ENCODE measurements at places on chromosomes 1 and 21.

GRCh38 chr1:3678361-3679097, 26.2 kb downstream of the TP73 start:
- DNase-seq: no peak

GRCh38 chr1:167654975-167655575, 25.0 kb downstream of the RCSD1 start:
- no peak for DNase-seq

GRCh38 chr1:99771513-99771918, 5.1 kb upstream of the FRRS1 start:
- no peak for DNase-seq

- no peak for DNase-seq
These were observed 28.9 kb upstream of the EPB41 start for GRCh38 chr1:28885472-28885877.

GRCh38 chr1:47444562-47445465, 7.0 kb downstream of the FOXD2 start:
- DNase-seq: no peak

- DNase-seq: no peak
These were observed 1.0 kb downstream of the NCDN start for GRCh38 chr1:35558374-35559316.

GRCh38 chr21:28317177-28317950, 675.3 kb downstream of the LTN1 start:
- no peak for DNase-seq

DNA sequence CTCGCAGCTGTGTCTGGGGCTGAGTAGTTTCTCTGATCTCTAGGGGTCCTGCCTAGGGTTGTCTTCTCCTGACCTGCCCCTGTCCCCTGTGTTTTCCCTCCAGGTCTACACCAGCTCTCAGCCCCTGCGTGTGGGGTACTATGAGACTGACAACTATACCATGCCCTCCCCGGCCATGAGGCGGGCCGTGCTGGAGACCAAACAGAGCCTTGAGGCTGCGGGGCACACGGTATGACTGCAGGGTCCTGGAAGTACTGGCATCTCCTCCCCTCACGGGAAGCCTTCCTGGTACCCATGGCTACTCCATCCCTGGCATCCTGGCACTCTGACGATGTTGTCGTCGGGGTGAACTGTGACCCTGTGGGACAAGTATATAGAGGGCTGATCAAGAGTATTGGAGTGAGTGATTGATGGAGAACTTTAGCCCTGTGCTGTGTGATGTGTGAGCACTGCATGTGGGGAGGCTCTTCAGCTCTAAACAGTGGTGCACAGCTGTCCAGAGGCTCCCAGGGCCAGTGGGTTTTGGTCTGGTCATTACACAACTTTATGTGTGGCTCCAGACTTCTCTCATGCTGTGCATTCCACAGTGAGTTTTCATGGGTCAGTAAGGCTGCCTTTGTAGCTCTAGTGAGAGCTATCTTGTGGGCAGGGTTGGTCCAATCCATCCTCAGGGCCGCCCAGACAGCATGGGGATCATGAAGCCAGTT, 14.4 kb downstream of the FAAH start:
- no peak for DNase-seq

DNA sequence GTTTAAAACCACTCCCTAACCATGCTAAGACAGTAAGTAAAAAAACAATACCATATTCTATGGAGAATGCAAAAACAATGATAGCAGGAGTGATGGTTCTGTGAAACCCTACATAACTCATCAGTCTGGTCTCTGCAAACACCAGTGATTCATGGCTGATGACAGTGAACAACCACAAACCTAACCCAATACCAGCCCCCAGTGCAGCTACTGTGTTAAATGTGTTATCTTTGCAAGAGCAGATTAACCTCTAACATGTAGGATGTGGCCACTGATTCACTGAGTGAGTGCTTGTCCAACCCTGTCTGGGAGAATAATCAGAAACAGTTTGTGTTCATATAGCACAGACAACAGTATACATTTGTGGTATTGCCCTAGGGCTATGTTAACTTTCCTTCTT, 100.2 kb upstream of the COG2 start:
- DNase-seq: no peak

DNA sequence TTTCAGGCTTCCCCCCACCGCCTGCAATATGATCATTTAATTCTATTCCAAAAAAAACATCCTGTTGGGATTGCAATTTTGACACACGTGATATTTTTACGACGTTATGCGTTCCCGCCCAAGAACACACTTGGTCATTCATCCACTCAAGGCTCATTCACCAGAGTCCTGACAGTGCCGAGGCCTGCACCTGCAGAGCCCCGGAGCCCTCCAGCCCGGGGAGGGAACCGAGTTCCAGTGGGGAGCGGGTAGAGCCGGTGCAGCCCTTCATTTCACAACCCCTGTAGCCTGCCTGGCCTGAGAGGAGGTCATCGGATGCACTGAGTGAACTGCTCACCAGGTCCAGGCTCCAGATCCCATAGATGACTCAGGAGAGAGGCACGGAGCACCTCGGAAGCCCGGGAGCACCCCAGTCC, 156.0 kb upstream of the BACE2 start:
- DNase-seq: no peak

DNA sequence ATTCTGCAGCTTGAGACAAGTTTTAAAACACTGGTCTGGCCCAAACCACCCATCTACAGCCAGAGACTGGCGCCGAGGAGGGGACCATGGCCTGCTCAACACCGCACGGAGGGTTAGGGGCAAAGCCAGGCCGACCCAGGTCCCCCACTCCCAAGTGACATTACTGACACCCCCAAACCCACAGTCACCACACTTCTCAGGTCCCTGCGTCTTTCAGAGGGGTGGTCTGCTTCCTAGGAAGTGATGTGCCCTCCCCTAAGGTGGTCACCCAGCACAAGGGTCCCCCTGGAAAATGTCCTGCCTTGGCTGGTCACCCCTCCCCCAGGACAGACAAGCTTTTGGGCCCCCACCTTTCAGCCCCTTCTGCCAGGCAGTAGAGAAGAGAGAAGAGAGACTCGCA, 20.8 kb upstream of the EPHA2 start:
- DNase-seq: no peak

DNA sequence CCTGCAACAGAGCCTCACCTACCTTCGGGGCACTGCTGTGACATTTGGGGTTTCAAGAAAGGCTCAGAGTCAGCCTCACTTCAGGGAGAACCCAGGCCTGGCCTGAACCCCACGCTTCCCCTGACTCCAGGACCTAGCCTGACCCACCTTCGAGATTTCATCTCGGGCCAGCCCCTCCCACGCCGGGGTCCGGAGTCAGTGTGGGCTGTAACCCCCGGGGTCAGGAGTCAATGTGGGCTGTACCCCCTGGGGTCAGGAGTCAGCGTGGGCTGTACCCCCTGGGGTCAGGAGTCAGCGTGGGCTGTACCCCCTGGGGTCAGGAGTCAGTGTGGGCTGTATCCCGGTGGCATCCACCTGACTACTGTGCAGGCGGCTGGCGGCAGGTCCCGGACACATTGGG, 183.0 kb upstream of the RAB4A start:
- no peak for DNase-seq

GRCh38 chr21:42836767-42837301, 42.5 kb downstream of the WDR4 start:
- no peak for DNase-seq

DNA sequence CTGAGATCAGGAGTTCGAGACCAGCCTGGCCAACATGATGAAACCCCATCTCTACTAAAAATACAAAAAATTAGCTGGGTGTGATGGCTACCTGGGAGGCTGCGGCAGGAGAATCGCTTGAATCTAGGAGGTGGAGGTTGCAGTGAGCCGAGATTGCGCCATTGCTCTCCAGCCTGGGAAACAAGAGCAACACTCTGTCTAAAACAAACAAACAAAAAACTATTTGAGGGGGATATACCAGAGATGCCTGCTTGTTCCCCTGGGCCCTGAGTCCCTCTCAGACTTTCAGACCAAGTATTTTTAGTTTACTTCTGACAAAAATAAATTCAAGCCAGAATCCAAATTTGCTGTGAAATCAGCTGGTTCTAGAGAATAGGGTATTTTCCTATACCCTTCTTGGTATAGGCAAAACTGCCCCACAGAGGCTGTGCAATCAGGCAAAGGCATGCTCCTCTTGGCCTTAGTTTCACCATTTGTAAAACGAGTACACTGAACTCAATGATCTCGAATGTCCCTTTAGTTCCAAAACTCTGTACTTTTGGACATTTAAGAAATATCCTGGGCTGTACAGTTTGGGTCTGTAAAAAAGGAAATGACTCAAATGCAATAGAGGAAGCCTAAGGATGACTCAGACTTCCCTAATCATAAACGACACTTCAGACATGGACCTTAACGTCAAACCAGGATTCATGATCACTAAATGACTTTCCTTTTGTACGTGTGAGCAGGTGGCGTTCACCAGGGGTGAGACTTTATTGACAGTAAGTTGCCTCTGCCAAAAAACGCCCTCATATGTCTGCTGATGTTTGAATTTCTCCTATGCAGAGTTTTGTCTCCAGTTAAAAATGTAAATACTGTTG, 16.1 kb downstream of the ENSA start:
- peak; percentile 26 for DNase-seq

DNA sequence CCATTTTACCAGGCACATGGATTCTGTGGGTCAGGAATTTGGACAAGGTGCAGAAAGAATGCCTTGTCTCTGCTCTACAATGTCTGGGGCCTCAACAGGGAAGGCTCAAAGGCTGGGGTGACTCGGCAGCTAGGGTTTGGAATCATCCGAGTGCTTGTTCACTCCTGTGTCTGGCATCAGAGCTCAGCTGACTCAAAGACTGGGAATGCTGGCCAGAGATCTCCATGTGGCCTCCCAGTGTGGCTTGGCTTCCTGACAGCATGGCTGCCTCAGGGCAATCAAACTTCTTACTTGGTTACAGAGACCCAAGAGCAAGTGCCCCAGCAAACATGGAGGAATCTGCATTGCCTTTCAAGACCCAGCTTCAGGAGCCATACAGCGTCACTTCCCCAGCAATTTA, 110.5 kb downstream of the TOMM20 start:
- no peak for DNase-seq

DNA sequence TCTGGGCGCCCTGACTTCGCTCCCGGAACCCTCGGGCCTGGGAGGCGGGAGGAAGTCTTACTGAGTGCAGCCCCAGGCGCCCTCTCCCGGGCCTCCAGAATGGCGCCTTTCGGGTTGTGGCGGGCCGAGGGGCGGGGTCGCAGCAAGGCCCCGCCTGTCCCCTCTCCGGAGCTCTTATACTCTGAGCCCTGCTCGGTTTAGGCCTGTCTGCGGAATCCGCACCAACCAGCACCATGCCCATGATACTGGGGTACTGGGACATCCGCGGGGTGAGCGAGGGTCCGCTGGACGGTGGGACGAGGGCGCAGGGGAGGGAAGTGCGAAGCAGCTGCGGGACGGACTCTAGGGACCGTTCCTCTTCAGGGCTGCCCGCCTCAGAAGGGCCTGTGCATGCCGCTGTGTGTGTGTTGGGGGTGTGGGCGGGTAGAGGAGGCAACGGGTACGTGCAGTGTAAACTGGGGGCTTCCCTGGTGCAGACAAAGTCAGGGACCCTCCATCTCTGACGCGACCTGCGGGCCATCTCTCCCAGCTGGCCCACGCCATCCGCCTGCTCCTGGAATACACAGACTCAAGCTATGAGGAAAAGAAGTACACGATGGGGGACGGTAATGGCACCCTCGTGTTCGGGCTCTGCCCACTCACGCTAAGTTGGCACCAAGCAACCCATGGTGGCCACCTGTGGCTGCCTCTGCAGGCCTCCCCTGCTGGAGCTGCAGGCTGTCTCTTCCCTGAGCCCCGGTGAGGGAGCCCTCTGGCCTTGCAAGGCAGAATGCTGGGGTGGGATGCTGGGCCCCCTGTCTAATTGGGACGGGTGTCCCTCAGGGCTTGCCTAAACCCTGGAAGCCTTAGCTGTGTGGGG, at the start of gene GSTM1:
Gene GSTM1 (plus strand): TSS at position 177 of the 859 bp plus-strand sequence. CDS start 57 bp downstream, at position 234.
- DNase-seq: no peak

GRCh38 chr1:234000557-234001041, 96.1 kb downstream of the SLC35F3 start:
- no peak for DNase-seq

GRCh38 chr1:185573677-185574076, 160.5 kb upstream of the HMCN1 start:
- DNase-seq: no peak

DNA sequence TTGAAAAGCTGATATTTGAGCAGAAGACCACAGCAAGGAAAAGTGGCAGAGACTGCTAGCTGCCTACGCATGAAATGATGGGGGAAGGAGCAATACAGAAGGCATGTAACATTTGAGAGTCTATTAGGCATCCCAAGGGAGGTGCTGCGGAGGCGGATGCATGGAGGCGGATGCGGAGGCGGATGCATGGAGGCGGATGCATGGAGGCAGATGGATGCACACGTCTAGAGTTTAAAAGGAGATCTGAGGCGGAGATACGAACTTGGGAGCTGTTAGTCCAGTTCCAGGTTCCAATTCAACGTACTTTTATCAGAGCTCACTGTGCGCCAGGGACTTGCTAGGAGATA, 744 bp upstream of the DDX20 start:
- no peak for DNase-seq

DNA sequence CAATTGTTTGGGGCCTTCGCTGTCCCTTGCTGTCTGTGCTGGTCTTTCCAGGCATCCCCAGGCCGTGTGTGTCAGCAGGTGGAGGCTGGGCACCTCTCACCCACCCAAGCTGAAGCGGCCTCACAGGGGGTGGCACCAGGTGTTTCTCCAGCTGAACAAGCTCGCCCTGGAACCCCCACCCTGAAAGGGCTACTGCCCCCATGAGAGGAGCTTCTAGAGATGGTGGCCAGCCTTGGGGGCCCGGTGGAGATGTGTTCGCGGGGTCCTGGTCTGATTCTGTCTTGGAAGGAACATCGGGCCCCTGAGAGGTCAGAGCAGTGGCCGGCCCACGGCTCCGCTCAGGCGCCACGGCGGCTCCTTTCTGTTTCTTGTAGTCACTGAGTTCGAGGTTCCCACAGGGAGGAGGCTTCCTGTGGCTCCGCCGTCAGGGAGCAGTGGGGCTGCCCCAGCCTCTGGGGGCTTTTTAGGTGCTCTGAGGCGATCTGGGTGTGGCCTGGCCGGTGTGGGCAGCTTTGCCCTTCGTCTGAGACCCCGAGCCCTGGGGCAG, 46.9 kb downstream of the SKI start:
- DNase-seq: no peak

- DNase-seq: no peak
These were observed 23.4 kb upstream of the KIAA1614 start for GRCh38 chr1:180889325-180889724.

DNA sequence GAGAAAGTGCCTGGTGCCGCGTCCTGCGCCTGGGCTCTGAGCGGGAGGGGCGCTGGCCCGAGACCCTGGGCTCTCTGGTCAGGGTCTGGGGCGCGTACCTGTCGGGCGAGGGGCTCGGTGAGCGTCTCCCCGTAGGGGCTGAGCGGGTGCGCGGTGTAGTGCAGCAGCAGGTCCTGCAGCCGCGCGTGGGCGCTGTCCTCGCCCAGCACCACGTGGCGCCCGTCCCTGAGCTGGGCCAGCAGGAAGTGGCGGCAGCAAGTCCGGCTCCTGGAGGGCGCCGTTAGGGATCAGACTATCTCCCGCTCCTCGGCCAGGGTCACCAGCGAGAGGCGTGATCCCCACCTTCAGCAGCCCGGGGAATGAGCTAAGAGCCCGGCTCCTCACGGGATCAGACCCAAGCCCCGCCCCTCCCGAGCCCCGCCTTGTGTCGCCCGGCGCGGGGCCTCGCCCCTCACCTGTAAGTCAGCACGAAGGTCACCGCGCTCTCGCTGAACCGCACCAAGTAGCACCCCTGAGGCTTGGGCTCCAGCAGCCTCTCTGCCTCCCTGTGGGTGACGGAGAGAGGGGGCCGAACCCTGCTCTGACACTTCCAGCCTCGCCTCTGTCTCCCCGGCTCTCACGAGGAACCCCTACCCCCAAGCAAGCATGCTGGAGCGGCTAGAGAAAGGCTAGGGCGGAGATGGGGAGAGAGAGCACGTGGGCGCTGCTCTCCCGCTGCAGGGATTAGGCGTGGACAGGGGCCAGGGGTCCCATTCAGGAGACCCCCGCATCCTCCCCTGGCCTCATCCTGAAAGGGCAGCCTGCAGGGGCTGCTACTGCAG, 2.7 kb downstream of the SH2D2A start:
- DNase-seq: peak; percentile 40
